ENCODE measurements at places on chromosomes 6 and 20.

DNA sequence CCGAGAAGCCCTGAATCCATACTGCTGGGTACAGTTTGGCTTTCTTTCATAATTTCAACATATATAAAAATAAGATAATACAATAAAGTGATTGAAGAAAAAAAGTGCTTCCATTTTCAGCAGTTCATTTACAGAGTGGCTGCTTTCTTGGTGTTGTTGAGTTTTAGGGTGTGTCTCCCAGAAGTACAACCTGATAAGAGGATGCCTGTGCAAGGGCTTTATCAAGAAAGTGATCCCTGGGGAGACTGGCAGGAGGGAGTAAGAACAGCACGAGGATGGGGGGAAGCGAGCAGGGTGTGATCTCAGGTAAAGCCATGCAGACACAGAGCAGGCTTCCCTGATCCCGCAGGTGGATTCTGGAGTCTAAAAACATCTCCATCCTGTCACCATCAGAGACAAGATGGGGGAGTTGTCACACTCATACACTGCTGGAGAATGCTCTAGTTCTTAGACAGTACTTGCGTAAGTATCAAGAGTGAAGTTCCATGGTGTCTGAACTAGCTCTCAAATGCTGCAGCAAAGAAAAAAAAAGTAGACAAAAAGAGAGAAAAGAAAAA lies 395.9 kb downstream of the CDH26 start:
- no peak for DNase-seq

DNA sequence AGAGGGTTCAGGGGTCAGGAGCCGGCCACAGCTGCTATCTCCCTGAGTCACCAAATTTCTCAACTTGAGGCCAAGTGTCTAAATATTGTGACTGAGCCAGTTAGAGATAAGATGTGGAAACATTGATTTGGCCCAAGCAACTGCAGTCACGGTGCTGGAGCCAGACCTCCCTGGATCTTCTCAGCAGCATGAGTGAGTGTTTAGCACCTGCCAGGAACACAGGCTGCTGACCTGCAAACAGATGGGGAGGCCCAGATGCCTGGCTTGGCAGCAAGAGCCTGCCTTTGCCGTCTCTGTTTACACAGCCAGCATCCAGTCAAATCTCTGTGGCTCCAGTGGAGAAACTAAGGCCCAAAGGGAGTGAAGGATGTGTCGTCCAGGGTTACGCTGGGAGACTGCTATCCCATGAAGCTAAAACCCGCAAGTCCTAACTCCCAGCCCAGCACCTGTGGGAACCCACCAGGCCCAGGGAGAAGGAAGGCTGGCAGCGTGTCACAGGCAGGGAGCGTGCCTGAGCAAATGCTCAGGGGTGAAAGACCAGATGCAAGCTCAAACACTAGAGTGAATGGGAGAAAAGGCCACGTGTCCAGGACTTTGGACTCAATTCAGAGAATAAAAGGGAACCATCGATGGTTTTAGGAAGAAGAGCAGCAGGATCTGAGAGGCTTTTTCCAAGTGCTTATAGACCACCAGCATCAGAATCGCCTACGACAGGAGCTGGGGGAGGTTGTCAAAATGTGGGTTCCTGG lies 15.9 kb upstream of the PTGIS start:
- no peak for DNase-seq

DNA sequence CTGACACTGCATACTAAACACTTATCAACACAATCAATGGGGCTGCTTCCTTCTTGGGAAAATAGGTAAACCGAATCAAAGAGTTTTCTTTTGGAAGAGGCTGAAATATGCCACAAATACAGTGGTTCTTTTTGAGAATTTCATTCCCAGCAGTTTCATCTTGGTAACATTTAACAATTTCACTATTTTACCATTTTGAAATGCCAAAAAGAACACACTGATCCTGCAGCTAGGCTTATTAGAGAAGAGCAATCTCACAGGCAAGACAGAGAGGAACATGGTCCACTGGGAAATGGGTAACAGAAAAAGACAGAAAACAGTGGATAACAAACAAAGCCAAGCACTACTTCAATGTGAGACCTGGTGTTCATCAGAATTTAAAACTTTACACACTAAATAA lies 2.5 kb downstream of the CNR1 start:
- DNase-seq: no peak

DNA sequence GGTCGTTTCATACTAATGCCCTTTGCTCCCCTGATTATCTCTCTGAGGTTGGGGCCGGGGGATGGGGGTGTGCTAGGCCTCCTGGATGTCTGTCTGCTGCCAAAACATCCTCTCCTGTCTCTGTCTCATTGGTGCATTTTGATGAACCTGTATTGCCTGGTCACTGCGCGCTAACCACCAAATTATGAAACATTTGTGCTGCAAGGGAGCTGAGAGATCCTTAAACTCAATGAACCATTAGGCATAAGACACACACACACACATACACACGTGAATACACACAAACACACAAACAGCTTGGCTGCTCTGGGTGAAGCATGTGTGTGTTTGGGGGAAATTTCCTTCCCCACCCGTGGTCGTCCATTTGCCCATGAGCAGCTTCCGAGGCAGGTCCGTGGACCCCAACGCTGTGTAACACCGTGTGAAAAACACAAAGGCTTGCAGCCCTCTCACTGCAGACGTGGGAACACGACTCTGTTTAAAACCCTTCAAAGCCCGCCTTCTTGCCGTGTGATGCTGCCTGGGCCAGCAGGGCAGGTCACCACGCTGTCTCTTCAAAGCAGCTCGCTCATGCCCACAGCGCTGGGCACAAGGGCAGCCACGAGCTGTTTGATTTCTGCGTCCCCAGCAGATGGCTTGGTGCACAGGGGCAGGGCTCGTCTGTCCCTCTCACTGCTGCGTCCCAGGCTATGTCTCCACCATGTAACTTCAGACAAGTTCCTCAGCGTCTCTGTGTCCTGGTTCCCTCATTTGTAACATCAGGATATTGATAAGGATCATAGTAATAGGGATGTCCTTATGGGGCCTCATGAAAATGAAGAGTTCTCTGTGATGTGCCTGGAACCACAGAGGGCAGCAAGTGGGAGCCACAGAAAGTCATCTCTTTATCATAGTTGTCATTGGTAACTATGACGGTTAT lies 96.8 kb downstream of the CDH26 start:
- no peak for DNase-seq

- no peak for DNase-seq
These were observed 8.8 kb upstream of the SMOC2 start for GRCh38 chr6:168432196-168432595.

GRCh38 chr6:14277405-14277930 lies 159.9 kb downstream of the CD83 start:
- DNase-seq: no peak

DNA sequence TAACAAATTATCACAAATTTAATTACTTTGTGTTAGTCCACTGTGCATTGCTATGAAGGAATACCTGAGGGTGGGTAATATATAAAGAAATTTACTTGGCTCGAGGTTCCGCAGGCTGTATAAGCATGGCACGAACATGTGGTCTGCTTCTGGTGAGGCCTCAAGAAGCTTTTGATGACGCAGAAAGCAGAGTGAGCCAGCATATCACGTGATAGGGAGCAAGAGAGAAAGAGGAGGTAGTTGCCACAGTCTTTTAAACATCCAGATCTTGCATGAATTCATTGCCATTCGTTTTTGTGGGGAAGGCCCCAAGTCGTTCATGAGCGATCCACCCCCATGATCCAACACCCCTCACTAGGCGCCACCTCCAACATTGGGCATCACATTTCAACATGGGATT lies 733.7 kb downstream of the GRIK2 start:
- no peak for DNase-seq

GRCh38 chr6:70282919-70283461 lies 19.9 kb downstream of the COL9A1 start:
- DNase-seq: no peak

GRCh38 chr6:168942646-168943045 lies 311.0 kb downstream of the THBS2 start:
- no peak for DNase-seq

Data from T-helper 9 cell (primary cell).